ENCODE measurements at places on chromosomes 5 and 9.

GRCh38 chr5:139392678-139393496 lies 2.0 kb downstream of the PROB1 start:
- DNase-seq: peak; percentile 83

- DNase-seq: no peak
Measured at GRCh38 chr5:93585767-93586385, 2.9 kb downstream of the NR2F1 start.

GRCh38 chr5:157473383-157474320 lies 13.6 kb downstream of the NIPAL4 start:
- no peak for DNase-seq

- no peak for DNase-seq
Measured at GRCh38 chr5:30413540-30413939, 779.9 kb upstream of the CDH6 start.

DNA sequence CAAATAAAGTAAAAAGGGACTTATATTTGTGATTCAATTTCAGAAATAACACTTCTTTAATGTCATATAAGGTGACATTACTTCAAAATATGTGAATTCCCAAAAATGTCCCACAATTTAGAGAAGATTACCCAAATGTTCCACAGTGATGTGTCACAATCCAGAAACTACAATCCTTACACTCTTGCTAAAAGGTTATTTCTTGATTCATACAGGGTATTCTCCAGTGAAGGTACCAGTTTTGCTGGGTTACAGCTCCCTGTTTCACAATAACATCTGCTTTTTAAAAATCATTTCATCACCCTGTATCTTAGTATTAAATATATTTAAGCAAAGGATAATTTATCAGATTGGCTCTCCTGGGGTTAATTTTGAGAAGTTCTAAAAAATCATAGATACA lies 11.0 kb downstream of the FBN2 start:
- DNase-seq: no peak

GRCh38 chr5:20604992-20605391 lies 617.0 kb upstream of the CDH18 start:
- no peak for DNase-seq

DNA sequence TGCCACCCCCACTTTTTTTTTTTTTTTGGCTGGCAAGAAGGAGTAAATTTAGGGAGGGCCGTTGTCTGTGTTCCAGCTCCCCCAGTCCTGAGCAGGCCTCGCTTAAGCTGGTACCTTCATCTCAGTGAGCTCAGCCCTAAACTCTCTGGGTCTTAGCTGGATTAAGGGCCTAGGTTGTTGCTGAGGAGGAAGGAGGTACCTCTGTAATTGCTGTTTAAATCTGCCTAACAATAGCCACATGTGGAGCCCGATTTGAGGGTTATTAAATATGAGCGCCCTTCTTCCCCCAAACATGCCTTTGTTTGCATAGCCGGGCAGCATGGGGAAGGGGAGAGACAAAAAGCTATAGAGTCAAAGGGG lies 179.0 kb upstream of the PITX1 start:
- no peak for DNase-seq

DNA sequence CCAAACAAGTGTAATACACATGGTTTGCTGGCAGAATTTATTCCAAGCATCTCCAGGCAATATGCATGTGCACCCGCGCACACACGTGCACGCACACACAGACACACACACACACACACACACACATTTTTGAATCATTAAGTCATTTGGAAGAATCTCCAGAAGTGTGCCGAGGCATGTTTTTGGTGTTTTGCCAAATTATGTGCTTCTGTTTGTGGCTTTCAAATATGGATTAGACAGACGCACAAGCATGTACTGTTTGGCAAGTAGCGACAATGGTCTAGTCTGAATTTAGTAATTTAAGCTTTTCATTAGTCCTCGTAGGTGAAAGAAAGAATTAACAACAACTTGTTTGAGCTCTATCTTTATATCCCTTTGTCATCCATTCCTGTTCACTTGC lies 36.7 kb downstream of the NFIB start:
- no peak for DNase-seq

- no peak for DNase-seq
Measured at GRCh38 chr5:167902298-167902697, 389.1 kb upstream of the WWC1 start.

GRCh38 chr9:84781931-84782866 lies 112.7 kb downstream of the NTRK2 start:
- DNase-seq: no peak

DNA sequence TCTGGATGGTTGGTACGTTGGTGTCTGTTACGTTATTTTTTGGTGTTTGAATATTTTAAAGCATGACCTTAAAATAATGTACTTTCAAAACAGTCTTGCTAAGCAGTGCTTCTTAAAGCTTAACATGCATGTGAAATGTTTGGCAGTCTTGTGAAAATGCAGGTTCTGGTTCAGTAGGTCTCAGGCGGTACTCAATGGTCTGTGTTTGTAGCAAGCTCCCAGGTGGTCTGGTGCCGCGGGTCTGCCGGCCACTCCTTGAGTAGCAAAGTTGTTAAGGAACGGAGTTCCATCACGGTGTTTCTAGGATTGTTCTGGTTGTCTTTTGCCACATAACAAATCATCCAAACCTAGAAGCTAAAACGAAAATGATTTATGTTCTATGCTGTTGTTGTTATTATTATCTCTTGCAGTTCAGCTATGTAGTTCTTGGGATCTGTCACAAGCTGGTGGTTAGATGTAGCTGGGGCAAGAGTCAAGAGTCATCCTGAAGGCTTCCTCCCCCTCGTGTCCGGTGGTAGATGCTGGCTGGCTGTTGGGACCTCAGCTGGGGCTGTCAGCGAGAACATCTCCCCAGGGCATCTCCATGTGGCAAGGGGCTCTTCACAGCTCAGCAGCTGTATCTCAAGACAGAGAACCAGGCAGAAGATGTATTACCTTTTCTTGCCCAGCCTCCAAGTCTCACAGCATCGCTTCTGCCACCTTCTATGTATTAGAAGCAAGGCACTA lies 186.8 kb downstream of the PALM2AKAP2 start:
- DNase-seq: peak; percentile 47

- no peak for DNase-seq
Measured at GRCh38 chr5:168885324-168886120, 306.4 kb upstream of the PANK3 start.

- DNase-seq: no peak
Measured at GRCh38 chr5:77957-78804, 13.8 kb upstream of the PLEKHG4B start.

DNA sequence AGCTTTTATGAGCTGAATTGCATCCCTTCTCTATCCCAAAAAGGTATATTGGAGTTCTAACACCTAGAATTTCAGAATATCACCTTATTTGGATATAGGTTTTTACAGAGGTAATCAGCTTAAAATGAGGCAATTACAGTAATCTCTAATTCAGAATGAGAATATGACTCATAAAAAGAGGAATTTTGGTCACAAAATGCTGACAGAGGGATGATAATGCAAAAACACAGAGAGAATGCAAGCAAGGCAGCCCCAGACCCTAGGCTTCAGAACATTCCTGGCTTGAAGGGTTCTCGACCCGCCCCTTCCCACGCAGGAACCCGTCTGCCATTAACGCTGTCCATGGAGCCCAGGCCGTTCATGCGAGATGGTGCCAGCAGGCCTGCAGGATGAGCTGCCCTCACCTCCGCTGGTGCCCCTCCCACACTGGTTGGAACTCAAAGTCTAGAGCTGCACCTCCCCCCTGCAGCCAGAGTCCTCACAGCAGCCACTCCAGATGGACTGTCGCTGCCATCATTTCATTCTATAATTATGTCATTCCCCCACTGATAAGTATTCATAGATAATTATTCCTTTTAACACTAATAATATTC lies 1173.4 kb upstream of the ACO1 start:
- DNase-seq: no peak

- no peak for DNase-seq
Measured at GRCh38 chr9:88197781-88198340, 59.6 kb upstream of the SPATA31C2 start.

GRCh38 chr5:69043655-69043996 lies 50.2 kb upstream of the SLC30A5 start:
- DNase-seq: no peak

GRCh38 chr5:154577416-154577815 lies 99.4 kb upstream of the HAND1 start:
- DNase-seq: no peak
